Stomach (tissue), 19 donors: ENCODE measurements at places on chromosomes 6 and 20. TPM values are rescaled to one million over a fixed set of nuclear protein-coding genes. Genes with fewer than 3 reads are reported as not detected.

DNA sequence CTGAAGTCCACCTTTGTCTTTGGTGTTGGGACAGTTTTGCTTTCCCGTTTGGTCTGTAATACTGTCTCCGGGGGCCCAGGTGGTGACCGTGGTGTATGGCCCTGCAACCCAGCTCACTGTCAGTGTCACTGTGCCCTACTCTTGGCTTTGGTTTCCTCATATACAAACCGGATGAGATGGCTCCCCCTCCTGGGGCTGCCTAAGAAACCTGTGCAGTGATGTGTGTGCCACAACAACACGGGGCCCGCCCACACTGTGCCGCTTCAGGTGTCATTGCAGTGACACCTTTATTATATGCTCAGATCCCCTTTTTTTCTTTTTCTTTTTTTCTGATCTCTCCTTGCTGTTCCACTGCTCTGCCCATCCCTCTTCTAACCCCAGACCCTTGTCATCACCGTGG lies 73.9 kb downstream of the RAMACL start:
- DNase-seq, result no peak

GRCh38 chr6:111993342-111993741 lies 60.6 kb upstream of the CCN6 start:
- no peak for DNase-seq

Gene CST2
- 1.3 TPM for total RNA-seq

Gene BLTP3A
- 17.5 TPM for total RNA-seq

Gene MOCS3
- not detected for total RNA-seq
